ENCODE measurements at places on chromosomes 7 and 10.

- no peak for DNase-seq
Measured at GRCh38 chr7:158401295-158401694, 186.3 kb downstream of the PTPRN2 start.

GRCh38 chr10:68163735-68164134 lies 54.4 kb downstream of the MYPN start:
- peak; percentile 20 for DNase-seq

- DNase-seq = no peak
Measured at GRCh38 chr10:80015911-80016830, 62.3 kb upstream of the TMEM254 start.

GRCh38 chr10:43594944-43595589 lies 11.2 kb upstream of the ZNF485 start:
- peak; percentile 76 for DNase-seq

DNA sequence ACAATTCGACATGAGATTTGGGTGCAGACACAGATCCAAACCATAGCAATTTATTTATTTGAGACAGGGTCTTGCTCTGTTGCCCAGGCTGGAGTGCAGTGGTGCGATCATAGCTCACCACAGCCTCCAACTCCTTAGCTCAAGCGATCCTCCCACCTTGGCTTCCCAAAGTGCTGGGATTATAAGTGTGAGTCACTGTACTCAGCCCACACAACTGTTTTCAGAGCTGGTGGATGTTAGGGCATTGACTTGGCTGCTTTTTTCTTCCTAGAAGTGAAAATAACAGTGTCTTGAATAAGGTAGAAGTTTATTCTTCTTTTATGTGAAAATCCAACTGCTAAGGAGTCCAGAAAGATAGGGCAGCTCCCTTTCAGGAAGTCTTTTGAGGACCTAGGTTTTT lies 132.1 kb downstream of the CCDC3 start:
- DNase-seq = no peak

DNA sequence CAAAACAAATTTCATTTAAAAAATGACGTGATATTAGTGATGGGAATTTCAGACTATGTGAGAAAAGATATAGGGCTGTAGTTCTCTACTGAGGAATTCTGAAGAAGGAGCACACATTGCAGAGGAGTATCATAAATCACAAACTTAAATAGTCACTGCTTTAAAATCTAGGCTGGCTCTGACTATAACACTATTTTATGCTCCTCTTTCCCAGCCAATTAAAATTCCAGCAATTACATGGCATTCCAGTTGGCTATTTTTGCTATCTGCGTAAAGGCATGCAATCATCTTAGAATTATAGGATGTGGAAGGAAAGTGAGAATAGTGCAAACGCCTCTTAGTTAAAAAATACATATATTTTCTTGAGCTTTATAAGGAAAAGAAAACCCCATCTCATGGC lies 123.1 kb downstream of the GNAI1 start:
- DNase-seq = no peak

DNA sequence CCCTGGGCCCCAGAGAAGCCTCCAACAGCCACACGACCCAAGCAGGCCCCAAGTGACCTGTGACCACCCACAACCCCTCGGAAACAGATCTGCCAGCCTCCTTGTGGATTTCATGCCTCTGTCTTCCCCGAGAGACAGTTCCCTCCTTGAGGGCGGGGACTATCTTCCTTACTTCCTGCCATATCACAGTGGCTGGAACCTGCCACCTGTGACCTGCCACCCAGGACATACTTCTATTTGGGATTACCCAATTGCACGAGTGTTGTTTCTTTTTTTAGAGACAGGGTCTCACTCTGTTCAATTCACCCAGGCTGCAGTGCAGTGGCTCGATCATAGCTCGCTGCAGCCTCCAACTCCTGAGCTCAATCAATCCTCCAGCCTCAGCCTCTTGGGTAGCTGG lies 25.9 kb downstream of the TNRC18 start:
- peak; percentile 56 for DNase-seq

- no peak for DNase-seq
Measured at GRCh38 chr7:103686763-103687162, 240.8 kb upstream of the SLC26A5 start.

DNA sequence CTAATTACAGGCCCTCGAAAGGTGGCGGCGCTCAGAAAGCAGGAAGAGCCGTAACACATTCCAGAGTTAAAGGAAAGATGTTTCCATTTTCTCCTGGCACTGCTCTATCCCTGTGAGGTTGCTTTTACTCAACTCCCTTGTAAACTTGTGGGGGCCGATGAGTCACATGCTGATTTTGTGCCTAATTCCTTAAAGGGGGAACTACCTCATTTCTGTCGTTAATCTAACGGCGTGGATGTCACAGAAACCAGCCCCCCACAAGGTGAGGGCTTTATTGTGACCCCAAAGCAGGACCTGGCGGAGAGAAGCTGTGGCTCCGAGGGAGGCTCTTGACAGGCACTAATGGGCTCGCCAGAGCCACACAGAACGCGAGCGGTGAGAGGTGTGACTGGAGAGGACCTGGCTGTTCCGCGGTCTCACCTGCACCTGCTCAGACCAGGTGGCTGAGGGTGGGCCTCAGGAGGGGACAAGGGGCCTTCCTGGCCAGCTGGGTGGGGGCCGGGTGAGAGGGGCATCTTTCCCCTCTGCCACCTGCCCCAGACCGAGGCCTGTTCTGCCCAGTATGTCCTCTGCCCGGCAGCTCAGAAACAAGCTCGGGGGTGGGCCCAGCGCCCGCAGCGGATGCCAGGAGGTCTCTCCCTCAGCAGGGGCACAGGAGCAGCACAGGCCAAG lies 50.9 kb downstream of the CALML3 start:
- no peak for DNase-seq

GRCh38 chr7:33649476-33650441 lies 255.6 kb upstream of the BMPER start:
- no peak for DNase-seq

GRCh38 chr7:158572000-158572828 lies 15.4 kb downstream of the PTPRN2 start:
- DNase-seq = no peak

- no peak for DNase-seq
Measured at GRCh38 chr10:33986016-33986415, 651.5 kb upstream of the NRP1 start.

DNA sequence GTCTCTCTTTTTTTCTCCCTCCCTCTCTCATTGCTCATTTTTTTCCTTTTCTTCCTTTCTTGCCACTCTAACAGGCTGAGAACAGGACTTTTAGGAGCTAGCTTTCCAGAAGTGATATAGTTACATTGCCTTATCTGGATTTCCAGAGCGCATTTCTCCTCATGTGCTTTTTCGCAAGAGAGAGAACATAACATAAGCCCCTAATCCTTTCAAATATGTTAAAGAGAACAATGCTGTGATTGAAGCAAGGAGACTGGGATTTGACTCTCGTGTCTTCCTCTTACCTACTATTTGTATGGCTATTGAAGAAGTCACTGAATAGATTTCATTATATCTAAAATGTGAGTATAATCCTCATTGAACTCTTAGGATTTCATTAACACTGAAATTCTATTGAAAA lies 101.2 kb upstream of the PRPS1L1 start:
- DNase-seq = no peak

DNA sequence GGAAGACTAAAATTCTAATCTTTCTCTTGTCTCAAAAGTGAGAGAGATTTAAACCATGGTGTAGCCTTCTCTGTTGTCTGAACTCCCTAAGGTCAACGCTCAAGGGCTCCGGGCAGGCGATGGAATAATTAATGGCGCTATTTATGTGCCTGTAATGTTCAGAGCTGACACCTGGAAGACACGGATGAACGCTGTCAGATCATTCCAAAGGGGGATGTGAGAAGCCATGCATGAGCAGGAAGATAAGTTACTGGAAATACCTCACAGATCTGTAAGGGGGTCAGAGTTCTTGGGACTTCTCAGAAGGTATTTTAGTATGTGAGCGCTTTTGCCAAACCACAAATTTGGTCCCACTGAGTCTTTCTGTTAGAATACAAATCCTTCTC lies 73.3 kb upstream of the MTPN start:
- DNase-seq = no peak

GRCh38 chr7:18754766-18755165 lies 259.2 kb downstream of the HDAC9 start:
- no peak for DNase-seq

DNA sequence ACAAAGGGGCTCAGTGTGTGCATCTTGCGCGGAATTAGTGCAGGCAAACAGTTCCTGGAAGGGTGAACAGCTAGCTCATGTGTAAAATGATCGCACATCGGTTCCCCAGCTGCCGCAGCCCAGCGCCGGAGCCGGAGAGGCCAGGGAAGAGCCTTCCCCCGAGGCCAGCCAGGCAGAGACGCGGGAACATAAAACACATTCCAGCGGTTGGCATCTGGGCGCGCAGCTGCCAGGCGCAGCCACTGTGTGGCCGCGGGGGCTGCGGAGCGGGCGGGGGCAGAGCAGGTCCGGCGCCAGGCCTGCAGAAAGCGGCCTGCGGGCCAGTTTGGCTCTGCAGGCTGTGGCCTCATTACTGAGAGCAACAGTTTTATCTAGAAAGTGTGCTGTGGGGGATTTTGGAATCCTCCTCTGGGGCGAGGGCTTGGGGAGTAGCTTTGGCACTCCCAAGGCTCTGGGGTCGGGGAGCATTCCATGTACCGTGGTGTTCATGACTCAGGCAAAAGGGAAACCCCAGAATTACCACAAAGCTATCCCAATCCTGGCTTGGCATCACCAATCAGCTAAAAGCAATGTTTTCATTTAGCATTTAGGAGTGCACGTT lies 74.3 kb downstream of the SAMD9 start:
- no peak for DNase-seq

GRCh38 chr7:101436857-101437576 lies 74.3 kb downstream of the COL26A1 start:
- DNase-seq = no peak

GRCh38 chr10:8242295-8242872 lies 187.9 kb downstream of the GATA3 start:
- DNase-seq = no peak

GRCh38 chr7:69457595-69458504 lies 140.4 kb upstream of the AUTS2 start:
- no peak for DNase-seq

DNA sequence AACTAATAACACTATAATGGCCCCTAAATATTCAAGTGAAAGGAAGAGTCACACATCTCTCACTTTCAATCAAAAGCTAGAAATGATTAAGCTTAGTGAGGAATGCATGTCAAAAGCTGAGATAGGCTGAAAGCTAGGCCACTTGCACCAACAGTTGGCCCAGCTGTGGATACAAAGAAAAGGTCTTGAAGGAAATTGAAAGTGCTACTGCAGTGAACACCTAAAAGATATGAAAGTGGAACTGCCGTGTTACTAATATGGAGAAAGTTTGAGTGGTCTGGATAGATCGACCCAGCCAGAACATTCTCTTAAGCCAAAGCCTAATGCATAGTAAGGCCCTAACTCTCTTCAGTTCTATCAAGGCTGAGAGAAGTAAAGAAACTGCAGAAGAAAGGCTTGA lies 12.1 kb upstream of the SNX13 start:
- DNase-seq = peak; percentile 54

GRCh38 chr7:78673272-78673671 lies 780.2 kb downstream of the MAGI2 start:
- no peak for DNase-seq

DNA sequence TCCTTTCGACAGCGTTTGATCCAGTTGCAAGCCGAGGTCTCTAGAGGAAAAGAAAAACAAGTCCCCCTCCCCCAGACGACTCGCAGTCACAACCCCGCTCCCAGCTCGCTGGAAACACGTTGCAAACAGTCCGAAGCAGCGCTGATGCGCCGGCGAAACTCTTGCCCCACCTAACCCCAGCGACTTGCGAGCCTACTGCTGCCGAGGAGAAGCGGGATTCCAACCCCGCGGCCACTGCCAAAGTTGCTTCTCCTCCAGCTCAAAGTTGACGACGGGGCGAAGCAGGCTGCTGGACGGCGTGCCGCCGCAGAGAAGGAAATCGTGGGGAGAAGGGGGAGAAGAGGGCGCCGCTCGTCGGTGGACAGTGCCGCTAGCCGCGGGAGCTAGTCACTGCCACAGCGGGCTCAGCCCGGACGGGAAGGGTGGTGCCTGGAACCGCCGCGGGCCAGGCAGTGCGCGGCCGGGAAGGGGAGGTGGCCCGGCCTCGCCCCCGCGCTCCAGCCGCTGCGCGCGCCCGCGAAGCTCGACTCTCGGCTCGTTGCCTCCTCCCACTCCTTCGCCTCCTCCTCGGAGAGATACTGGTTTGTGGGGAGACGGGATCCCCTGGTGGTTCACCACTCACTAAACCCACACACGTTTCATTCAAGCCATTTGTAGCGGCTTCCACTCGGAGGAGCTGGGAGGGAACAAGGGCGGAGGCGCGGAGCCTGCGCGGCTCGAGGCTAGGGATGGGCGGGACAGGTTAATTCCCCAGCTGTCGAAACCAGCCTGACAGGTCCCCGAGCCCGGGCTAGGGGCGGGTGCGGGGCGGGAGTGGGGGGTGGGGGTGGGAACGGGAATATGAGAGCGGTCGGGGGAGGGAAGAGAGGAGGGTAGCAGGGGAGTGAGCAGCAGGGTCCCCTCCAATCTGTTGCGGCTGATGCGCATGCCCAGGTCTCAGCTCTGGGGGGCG lies at the start of gene GPR37:
Gene GPR37, minus strand, starts transcription at position 392 of the 952 bp plus-strand sequence. CDS start 816 bp downstream, outside the sequence.
- peak; percentile 77 for DNase-seq

DNA sequence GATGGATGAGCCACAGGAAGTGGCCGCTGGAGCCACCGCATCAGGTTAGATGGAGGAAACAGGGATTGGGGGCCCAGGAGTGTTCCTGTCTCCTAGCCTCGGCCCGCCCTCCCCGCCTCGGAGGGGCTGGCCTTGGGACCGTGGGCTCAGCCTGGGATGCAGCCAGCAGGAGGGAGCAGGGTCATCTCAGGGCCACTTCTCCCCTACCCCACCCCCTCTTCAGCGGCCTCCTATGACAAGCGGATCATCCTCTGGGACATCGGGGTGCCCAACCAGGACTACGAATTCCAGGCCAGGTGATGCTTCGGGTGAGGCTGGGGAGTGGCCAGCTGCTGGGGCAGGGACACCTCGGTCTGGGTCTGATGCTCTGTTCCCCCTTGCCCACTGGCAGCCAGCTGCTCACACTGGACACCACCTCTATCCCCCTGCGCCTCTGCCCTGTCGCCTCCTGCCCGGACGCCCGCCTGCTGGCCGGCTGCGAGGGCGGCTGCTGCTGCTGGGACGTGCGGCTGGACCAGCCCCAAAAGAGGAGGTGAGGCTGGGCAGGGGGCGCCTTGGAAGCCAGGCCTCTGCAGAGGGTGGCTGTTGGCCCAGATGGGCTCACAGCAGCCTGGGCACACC lies 4.7 kb downstream of the LRWD1 start:
- DNase-seq = no peak

DNA sequence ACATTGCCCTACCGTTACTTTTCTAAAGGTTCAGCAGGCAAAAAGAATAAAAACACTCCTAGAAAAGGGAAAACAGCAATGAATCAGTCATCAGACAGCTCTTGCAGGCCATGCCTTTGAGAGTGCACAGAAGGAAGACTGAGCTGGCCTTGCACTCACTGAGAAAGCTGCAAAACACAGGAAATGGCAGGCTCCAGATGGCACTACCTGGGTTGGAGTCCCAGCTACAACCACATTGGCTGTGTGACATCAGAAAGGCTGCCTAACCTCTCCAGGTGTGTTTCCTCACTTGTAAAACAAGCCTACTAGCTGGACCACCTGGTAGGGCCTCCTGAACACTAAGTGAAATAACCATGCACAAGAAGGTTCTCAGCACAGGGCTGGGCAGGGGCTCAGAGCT lies 113.7 kb downstream of the SFMBT2 start:
- DNase-seq = no peak

GRCh38 chr7:153389261-153389660 lies 629.7 kb downstream of the ACTR3B start:
- no peak for DNase-seq

- DNase-seq = no peak
Measured at GRCh38 chr10:32095116-32095733, 39.0 kb upstream of the KIF5B start.

- no peak for DNase-seq
Measured at GRCh38 chr7:119758254-119758653, 514.7 kb upstream of the KCND2 start.

GRCh38 chr7:24318326-24318725 lies 34.3 kb downstream of the NPY start:
- DNase-seq = no peak
